Neural crest cell (in vitro differentiated cells): ENCODE measurements at places on chromosomes 7 and 10. TPM values are rescaled to one million over a fixed set of nuclear protein-coding genes. Genes with fewer than 3 reads are reported as not detected.

- H3K27me3 ChIP-seq, result peaks cover 16% of the 10 kb centered on the region
- H3K36me3 ChIP-seq, result no peaks in the 10 kb centered on the region
- no peaks in the 10 kb centered on the region for H3K4me1 ChIP-seq
- no peak overlapping the region for H3K4me3 ChIP-seq
Measured at GRCh38 chr10:131031346-131031745, 280.2 kb downstream of the TCERG1L start.

GRCh38 chr7:17275749-17276671 is 22.4 kb upstream of the AHR start:
- H3K36me3 ChIP-seq, result peaks cover 12% of the 10 kb centered on the region
- H3K27ac ChIP-seq, result peak overlapping the region; percentile 20
- H3K27me3 ChIP-seq, result no peaks in the 10 kb centered on the region
- no peak for DNase-seq

DNA sequence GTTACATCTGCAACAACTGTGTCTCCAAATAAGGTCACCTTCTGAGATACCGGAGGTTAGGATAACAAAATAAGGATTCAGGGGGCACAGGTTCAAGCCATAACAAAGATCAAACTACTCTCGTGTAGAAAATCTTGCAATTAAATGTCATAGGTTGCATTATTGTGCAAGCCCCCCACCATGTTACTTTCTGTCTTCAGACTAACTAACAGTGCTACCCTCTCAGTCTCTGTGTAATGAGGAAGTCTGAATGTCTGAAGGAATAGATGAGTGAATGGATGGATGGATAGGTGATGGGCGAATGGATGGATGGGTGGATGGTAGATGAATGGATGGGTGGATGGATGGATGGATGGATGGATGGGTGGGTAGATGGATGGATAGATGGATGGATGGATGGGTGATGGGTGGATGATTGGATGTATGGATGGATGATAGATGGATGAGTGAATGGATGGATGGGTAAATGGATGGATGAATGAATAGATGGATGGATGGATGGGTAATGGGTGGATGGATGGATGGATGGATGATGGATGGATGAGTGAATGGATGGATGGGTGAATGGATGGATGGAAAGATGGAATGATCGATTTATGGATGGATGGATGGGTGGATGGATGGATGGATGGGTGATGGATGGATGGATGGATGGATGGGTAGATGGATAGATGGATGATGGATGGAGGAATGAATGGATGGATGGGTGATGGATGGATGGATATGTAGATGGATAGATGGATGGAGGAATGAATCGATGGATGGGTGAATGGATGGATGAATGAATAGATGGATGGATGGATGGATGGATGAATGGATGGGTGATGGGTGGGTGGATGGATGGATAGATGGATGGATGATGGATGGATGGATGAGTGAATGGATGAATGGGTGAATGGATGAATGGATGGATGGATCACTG is 557.3 kb upstream of the FOXK1 start:
- no peak overlapping the region for H3K27ac ChIP-seq
- peaks cover 22% of the 10 kb centered on the region for H3K36me3 ChIP-seq
- DNase-seq, result no peak
- H3K4me3 ChIP-seq, result no peak overlapping the region
- H3K27me3 ChIP-seq, result no peaks in the 10 kb centered on the region

GRCh38 chr7:139893461-139893860 is 64.4 kb downstream of the TBXAS1 start:
- DNase-seq, result no peak
- no peaks in the 10 kb centered on the region for H3K27me3 ChIP-seq
- no peaks in the 10 kb centered on the region for H3K36me3 ChIP-seq

DNA sequence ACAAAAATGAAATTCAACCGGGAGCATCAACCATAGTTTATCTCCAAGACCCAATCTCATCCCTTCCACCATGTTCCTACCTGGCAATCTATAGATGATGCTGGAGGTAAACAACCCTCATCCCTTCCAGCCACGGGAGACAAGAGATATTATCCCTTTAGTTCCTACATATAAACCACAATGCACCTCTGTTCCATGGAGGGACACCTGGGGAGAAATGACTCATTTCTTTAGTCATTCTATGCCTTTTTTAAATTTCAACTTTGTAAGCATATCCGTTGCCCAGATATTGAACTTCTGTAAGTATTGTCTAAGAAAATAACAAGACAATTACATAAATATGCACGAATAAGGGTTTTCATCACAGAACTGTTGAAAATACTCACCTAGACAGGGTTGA is 15.5 kb upstream of the SFMBT2 start:
- H3K27ac ChIP-seq, result no peak overlapping the region
- H3K4me3 ChIP-seq, result no peak overlapping the region
- DNase-seq, result no peak
- no peaks in the 10 kb centered on the region for H3K36me3 ChIP-seq

DNA sequence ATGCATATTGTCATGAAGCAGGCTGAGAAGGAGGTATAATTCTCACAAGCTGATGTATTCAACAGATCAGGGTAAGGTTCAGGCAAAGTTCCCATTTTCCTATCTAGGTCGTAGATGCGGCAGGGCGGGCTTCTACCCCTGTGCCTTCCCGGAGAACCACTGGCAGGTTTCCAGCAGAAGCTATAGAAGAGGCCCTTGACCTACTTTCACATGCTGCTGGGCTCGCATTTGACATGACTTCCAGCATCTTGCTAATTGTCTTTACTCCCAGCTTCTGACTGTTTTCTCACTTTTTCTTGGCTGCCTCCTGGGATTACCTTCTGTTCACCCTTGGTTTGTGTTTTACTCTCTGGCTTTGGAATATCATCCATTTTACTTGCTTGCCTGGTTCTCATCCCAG is 32.6 kb upstream of the ORC5 start:
- no peaks in the 10 kb centered on the region for H3K4me1 ChIP-seq
- no peaks in the 10 kb centered on the region for H3K36me3 ChIP-seq
- H3K27me3 ChIP-seq, result peaks cover 71% of the 10 kb centered on the region
- no peak overlapping the region for H3K4me3 ChIP-seq
- no peak overlapping the region for H3K27ac ChIP-seq

Gene HELLS
- total RNA-seq, result 187 and 190 TPM in 2 replicates

Gene STAMBPL1
- total RNA-seq, result 3.4 and 4.1 TPM in 2 replicates
